Progenitor cell of endocrine pancreas (in vitro differentiated cells): ENCODE measurements at places on chromosomes 5 and 9. TPM values are rescaled to one million over a fixed set of nuclear protein-coding genes. Genes with fewer than 3 reads are reported as not detected.

B4GALT1 gene
- 49.9 and 53.1 TPM in 2 replicates for total RNA-seq

ACER2 gene
- total RNA-seq: 7.5 and 8.4 TPM in 2 replicates

DMRT2 gene
- 1.0 and 1.4 TPM in 2 replicates for total RNA-seq

FAM151B gene
- total RNA-seq: 1.5 and 2.7 TPM in 2 replicates

RXRA gene
- total RNA-seq: 58.4 and 64.8 TPM in 2 replicates

SLC6A19 gene
- total RNA-seq: 2.2 and 2.6 TPM in 2 replicates

CENPH gene
- total RNA-seq: 22.2 and 23.8 TPM in 2 replicates

TAL2 gene
- total RNA-seq: 0.82 and 2.2 TPM in 2 replicates

ACOT12 gene
- total RNA-seq: not detected in 2 replicates

IL7R gene
- not detected in 2 replicates for total RNA-seq

DNA sequence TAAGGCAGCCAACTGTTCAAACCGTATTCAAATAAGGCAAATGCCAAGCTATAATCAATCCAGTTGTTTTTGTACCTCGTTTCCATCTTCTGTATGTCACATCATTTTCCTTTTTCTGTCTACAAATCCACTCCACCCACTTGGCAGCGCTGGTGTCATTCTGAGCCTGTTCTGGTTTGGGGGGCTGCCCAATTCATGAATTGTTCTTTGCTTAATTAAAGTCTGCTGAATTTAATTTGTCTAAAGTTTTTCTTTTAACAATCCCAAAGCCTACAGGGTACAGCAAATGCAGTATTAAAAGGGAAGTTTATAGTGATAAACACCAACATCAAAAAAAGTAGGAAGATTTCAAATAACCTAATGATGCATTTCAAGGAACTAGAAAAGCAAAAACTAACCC is 93.3 kb downstream of the GTF3C4 start:
- no peak overlapping the region for H3K27ac ChIP-seq
- no peaks in the 10 kb centered on the region for H3K36me3 ChIP-seq
- H3K27me3 ChIP-seq: peaks cover 10% of the 10 kb centered on the region
- no peak for DNase-seq
- no peak overlapping the region for H3K4me3 ChIP-seq

DNA sequence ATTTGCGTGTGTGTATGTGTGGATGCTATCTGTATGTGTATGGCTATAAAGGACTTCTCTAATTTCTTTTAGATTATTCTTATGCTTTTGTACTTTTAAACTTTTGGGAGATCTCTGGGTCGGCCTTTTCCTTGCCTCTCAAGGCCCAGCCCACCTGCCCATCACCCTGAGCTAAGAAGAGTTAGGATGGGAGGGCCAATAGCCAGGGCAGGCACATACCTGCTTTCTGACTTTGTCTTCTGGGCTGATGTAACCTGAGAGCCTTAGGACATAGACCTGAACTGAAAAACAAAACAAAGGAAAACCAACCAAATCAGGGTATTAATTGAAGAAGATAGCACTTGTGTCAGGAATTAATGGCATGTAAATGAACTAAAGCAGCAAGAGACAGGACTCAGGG is 100.2 kb downstream of the IRX1 start:
- H3K27ac ChIP-seq: no peak overlapping the region
- H3K4me3 ChIP-seq: no peak overlapping the region
- H3K27me3 ChIP-seq: peaks cover 6% of the 10 kb centered on the region

- peaks cover 9% of the 10 kb centered on the region for H3K36me3 ChIP-seq
- H3K27me3 ChIP-seq: no peaks in the 10 kb centered on the region
- peak overlapping the region; percentile 81 for H3K27ac ChIP-seq
- DNase-seq: no peak
- no peak overlapping the region for H3K4me3 ChIP-seq
Observed at GRCh38 chr5:132365213-132365612, 4.3 kb upstream of the SLC22A5 start.

- H3K36me3 ChIP-seq: no peaks in the 10 kb centered on the region
- peaks cover 68% of the 10 kb centered on the region for H3K4me1 ChIP-seq
- H3K27me3 ChIP-seq: no peaks in the 10 kb centered on the region
- H3K4me3 ChIP-seq: no peak overlapping the region
- peak overlapping the region; percentile 94 for H3K27ac ChIP-seq
- no peak for DNase-seq
Observed at GRCh38 chr9:133889584-133890301, 102.4 kb downstream of the VAV2 start.

- H3K27me3 ChIP-seq: no peaks in the 10 kb centered on the region
- H3K36me3 ChIP-seq: peaks cover 3% of the 10 kb centered on the region
- DNase-seq: no peak
- no peaks in the 10 kb centered on the region for H3K4me1 ChIP-seq
Observed at GRCh38 chr9:37512437-37512836, 26.7 kb downstream of the POLR1E start.

GRCh38 chr5:97044052-97044451 is 98.4 kb downstream of the LIX1 start:
- no peak overlapping the region for H3K4me3 ChIP-seq
- no peaks in the 10 kb centered on the region for H3K36me3 ChIP-seq
- no peaks in the 10 kb centered on the region for H3K27me3 ChIP-seq
- no peak for DNase-seq
- H3K4me1 ChIP-seq: peaks cover 15% of the 10 kb centered on the region

GRCh38 chr5:137091472-137091871 is 407.7 kb downstream of the SPOCK1 start:
- no peak for DNase-seq
- H3K36me3 ChIP-seq: no peaks in the 10 kb centered on the region
- H3K4me1 ChIP-seq: peaks cover 3% of the 10 kb centered on the region
- H3K4me3 ChIP-seq: no peak overlapping the region

DNA sequence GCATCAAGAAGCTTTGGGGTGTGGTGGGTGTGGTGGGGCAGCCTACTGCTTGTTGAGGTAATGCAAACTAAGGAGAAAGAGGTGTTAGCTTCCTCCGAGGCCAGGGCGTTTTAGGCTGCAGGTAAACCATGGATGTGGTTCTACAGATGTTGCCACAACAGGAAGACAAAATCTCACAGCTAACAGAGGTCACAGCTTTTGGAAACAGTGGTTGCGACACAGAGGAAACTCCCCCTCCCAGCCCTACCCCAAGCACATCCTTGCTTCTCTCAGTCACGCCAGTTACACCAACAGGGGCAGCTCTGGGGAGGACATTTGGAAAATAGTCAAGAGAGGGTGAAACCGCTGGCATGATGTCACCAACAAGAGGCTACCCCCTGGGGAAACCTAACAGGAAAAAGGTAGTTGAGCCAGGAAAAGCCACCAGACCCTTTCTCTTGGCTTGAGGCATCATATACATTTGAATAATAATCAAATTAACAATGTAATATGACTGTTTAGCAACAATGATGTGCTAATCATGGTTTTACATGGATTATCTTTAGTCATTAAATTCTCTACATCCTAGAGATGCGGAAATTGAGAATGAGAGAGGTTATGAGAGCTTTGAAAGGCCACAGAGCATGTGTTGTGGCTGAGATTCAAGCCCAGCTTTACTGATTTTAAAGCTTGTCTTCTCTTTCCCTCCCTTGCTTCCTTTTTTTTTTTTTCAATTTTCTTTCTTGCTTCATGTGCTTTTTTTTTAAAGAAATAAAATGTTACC is 82.2 kb upstream of the IL12B start:
- no peak overlapping the region for H3K4me3 ChIP-seq
- peaks cover 5% of the 10 kb centered on the region for H3K4me1 ChIP-seq
- no peaks in the 10 kb centered on the region for H3K36me3 ChIP-seq
- H3K27ac ChIP-seq: no peak overlapping the region

DNA sequence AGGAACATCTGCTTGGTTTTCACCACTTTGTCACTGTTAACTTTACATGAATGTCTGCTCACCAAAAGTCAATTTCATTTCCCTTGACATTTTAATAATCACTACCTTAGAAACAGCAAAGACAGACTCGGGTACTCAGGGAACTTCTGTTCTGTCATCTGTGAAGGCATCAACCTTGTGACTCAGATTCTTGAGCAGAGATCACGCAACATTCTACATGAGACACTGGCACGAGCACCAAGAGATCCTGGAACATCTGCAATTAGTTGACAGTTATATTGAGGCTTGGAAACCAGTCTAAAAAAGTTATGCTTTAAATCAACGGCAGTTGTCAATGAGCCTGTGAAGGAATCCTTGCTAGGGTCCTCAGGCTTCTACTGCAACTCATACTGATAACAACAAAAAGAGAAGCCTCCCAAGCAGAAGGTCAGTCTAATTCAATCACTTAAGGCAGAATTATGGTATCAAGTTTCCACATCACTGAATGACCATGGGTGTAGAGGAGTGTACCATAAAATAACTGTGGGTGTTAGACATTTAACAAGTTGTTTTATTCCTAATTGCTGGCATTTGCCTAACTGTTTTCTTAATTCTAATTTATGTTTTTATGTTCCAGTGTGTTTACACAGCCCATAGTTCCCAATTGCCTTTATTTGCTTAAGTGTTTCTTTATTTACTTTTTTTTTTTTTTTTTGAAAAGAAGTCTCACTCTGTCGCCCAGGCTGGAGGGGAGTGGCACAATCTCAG is 3.3 kb upstream of the PBX3 start:
- no peak overlapping the region for H3K27ac ChIP-seq
- H3K27me3 ChIP-seq: peaks cover 13% of the 10 kb centered on the region
- peaks cover 3% of the 10 kb centered on the region for H3K4me1 ChIP-seq
- DNase-seq: no peak
- no peak overlapping the region for H3K4me3 ChIP-seq
- H3K36me3 ChIP-seq: no peaks in the 10 kb centered on the region

- peaks cover 6% of the 10 kb centered on the region for H3K27me3 ChIP-seq
- H3K27ac ChIP-seq: no peak overlapping the region
- DNase-seq: no peak
- no peaks in the 10 kb centered on the region for H3K36me3 ChIP-seq
Observed at GRCh38 chr9:114428466-114428865, 40.7 kb upstream of the AKNA start.

- H3K4me1 ChIP-seq: peaks cover 8% of the 10 kb centered on the region
- no peak overlapping the region for H3K27ac ChIP-seq
- DNase-seq: peak; percentile 37
- no peaks in the 10 kb centered on the region for H3K36me3 ChIP-seq
- peaks cover 1% of the 10 kb centered on the region for H3K27me3 ChIP-seq
Observed at GRCh38 chr9:109903515-109904138, 123.6 kb downstream of the PALM2AKAP2 start.

DNA sequence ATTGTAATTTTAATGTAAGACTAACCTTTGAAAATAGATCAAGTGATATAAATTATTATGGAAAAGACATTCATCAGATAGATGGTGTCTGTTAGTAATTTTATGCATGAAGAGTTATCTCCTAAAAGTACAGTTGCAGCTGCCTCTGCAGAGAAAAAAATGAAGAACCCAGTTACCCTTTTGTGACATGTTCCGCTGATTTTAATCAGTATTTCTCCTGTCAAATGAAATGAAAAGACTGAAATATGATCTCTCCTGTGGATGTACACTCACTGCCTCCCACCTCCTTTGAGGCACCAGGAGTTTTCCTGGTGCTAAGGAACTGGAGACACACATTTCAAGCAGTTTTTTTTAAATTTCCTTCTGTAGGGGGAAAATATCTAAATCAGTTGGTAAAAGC is 277.4 kb downstream of the KIF4B start:
- no peaks in the 10 kb centered on the region for H3K36me3 ChIP-seq
- no peak for DNase-seq
- no peak overlapping the region for H3K4me3 ChIP-seq
- no peaks in the 10 kb centered on the region for H3K27me3 ChIP-seq

- DNase-seq: no peak
- peaks cover 5% of the 10 kb centered on the region for H3K36me3 ChIP-seq
- H3K4me3 ChIP-seq: no peak overlapping the region
- no peaks in the 10 kb centered on the region for H3K27me3 ChIP-seq
Observed at GRCh38 chr5:34041247-34041972, 1.6 kb downstream of the C1QTNF3 start.

DNA sequence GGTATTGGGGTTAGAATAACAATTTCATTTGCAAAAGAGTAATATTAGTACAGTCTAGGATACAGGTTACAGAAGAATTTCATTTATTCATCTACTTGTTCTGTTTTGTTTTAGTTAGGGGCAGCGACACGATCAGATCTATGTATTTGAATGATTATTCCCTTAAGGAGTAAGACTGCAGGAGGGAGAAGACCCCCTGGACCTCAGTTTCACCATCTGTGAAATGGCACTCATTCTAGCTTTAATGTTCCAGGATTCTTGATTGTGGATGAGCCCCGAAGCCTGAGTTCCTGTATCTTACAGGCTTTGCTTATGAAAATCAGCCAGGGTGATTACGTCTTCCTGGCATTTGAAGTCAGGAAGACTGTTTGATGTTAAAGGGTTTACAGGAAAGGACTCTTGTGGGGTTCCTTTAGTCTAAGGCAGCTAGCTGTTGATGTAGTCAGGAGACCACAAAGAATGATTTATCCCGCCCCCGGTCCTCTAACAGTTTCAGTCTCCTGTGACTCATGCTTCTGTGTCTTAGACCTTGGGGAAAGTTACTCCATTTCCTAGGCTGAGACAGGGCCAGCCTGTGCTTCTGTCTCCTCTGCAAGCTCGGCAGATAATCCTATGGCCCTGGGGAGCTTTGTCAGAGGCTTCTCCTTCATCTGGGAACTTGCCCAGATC is 11.5 kb downstream of the SMIM3 start:
- H3K27me3 ChIP-seq: no peaks in the 10 kb centered on the region
- H3K4me3 ChIP-seq: no peak overlapping the region
- no peaks in the 10 kb centered on the region for H3K4me1 ChIP-seq
- H3K27ac ChIP-seq: no peak overlapping the region
- peaks cover 6% of the 10 kb centered on the region for H3K36me3 ChIP-seq
- no peak for DNase-seq

- H3K36me3 ChIP-seq: no peaks in the 10 kb centered on the region
- no peaks in the 10 kb centered on the region for H3K4me1 ChIP-seq
- no peak overlapping the region for H3K27ac ChIP-seq
- H3K27me3 ChIP-seq: no peaks in the 10 kb centered on the region
Observed at GRCh38 chr5:43412644-43413043, 453 bp upstream of the CCL28 start.

GRCh38 chr5:155053501-155053900 is 39.9 kb downstream of the KIF4B start:
- no peaks in the 10 kb centered on the region for H3K27me3 ChIP-seq
- H3K4me1 ChIP-seq: peaks cover 9% of the 10 kb centered on the region
- no peak for DNase-seq
- H3K36me3 ChIP-seq: no peaks in the 10 kb centered on the region
- no peak overlapping the region for H3K4me3 ChIP-seq

DNA sequence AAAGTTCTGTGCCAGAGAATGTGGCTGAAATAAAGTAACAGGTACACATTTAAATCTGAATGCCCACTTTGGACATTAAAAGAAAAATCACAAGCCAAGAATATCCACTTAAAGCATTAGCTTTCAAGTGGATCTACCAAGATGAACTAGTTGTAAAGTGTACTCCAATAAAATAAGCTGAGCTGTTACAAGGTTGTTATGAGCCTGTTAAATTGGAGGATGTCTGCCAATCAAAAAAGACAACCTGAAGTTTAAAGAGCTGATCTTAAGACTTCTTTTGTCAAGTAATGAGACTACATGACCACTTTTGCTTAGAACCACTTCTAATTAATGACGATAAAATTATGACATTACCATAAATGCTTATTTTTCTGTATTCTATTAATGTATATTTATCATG is 2.4 kb downstream of the FAM200C start:
- no peaks in the 10 kb centered on the region for H3K36me3 ChIP-seq
- peaks cover 12% of the 10 kb centered on the region for H3K4me1 ChIP-seq
- no peaks in the 10 kb centered on the region for H3K27me3 ChIP-seq
- H3K27ac ChIP-seq: no peak overlapping the region
- no peak for DNase-seq
- peak overlapping the region; percentile 9 for H3K4me3 ChIP-seq
